ENCODE measurements at places on chromosomes 11 and 22. TPM values are rescaled to one million over a fixed set of nuclear protein-coding genes. Genes with fewer than 3 reads are reported as not detected.

Gene OR8D4
- total RNA-seq: not detected

DNA sequence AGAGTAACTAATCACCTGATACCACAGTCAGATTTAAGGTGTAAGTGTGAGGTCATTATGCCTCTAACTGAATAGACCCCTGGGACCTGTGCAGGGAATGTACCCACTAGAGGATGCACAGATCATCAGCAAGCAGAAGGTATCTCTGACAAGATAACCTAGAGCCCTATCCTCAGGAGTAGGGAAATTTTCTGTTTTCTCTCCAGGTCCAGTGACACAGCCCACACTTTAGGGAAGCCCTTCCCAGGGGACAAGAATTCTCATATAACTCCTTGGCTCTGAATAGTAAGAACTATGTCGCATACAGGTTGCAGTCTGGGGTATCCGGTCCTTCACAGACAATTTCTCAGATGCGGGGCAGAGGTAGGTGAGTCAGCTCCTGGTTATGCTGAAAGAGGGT is at the start of gene OR52E5:
Gene OR52E5 (plus strand): TSS at position 301 of the 400 bp plus-strand sequence. CDS start 7,569 bp downstream, outside the sequence.
- H3K27ac ChIP-seq: no peak within 1 kb of the TSS
- H3K4me1 ChIP-seq: no peaks in the 10 kb centered on the region
- H3K4me3 ChIP-seq: no peak within 1 kb of the TSS
- H3K36me3 ChIP-seq: no peaks in the 10 kb centered on the region

GRCh38 chr11:72758690-72759389 is 6.6 kb upstream of the ARAP1 start:
- H3K27ac ChIP-seq: no peak overlapping the region
- H3K4me1 ChIP-seq: no peaks in the 10 kb centered on the region
- H3K4me3 ChIP-seq: no peak overlapping the region
- DNase-seq: no peak
- no peaks in the 10 kb centered on the region for H3K27me3 ChIP-seq
- peaks cover 30% of the 10 kb centered on the region for H3K36me3 ChIP-seq

- H3K4me1 ChIP-seq: peaks cover 3% of the 10 kb centered on the region
- no peak overlapping the region for H3K27ac ChIP-seq
- peaks cover 7% of the 10 kb centered on the region for H3K27me3 ChIP-seq
- no peak overlapping the region for H3K4me3 ChIP-seq
- no peak for DNase-seq
Measured at GRCh38 chr11:17541330-17541885, 2.8 kb downstream of the USH1C start.

Gene CD81
- 850 TPM for total RNA-seq

Gene VPREB1
- total RNA-seq: not detected

DNA sequence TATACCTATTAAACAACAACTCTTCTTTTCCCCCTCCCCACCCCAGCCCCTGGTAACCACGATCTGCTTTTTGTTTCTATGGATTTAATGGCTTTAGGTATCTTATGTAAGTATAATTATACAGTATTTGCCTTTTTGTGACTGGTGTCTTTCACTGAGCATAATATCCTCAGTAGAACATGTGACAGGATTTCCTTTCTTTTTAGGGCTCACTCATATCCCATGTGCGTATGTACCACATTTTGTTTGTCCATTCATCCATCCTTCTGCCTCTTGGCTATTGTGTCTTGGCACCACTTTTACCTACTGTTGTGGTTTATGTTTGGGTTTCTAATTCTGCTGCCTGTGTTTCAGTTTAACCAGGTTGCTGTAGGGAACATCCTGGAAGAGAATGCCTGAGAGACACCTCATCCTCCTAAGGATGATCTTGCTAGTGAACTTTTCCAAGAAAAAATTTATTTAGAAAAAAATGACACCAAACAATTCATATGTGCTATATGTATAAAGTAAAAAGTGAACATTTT is 77.6 kb upstream of the SESN3 start:
- no peaks in the 10 kb centered on the region for H3K27me3 ChIP-seq
- no peak overlapping the region for H3K27ac ChIP-seq
- no peak for DNase-seq
- H3K36me3 ChIP-seq: no peaks in the 10 kb centered on the region
- no peak overlapping the region for H3K4me3 ChIP-seq

Gene CDC42EP1
- 46.0 TPM for total RNA-seq

DNA sequence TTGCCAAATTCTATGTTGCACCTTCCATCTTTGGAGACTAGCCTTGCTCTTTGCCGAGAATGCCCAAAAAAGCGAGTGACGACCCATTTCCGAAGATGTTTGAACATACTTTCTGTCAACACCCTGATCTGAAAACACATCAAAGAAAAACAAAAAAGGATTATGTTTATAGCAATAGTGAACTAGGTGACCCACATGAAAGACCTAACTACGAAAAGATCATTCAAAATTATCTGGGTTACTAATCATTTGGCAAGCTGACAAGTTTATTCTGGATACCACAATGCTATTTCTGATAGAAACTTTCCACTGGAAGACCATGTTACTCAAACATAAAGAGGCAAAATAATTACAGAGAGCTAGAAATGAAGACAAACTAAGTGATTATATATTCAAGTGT is 27.0 kb downstream of the KCNJ1 start:
- H3K4me3 ChIP-seq: no peak overlapping the region
- no peak for DNase-seq
- no peaks in the 10 kb centered on the region for H3K36me3 ChIP-seq
- H3K4me1 ChIP-seq: peaks cover 41% of the 10 kb centered on the region

DNA sequence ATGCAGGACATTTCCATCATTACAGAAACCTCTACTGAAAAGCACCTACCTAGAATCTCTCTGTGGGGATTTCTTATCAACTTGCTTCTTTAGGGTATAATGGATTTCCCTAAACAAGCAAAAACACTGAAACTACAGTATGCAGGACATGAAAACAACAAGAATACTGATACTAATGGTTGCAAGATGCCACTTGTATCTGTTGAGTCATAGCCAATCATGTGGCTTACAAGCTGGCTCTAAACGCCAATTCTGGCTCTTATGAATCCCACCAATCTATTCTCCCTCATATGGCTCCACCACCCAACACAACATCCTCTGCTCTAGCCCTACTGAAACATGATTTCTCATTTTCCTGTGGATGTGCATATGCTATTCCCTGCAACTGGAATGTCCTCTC is 22.6 kb downstream of the TENM4 start:
- no peaks in the 10 kb centered on the region for H3K27me3 ChIP-seq
- DNase-seq: no peak
- H3K36me3 ChIP-seq: no peaks in the 10 kb centered on the region

Gene KIRREL3
- 0.15 TPM for total RNA-seq

Gene POU2AF2
- not detected for total RNA-seq

Data from lower lobe of right lung (tissue), 2 donors.